ENCODE measurements at places on chromosomes 2 and 18. TPM values are rescaled to one million over a fixed set of nuclear protein-coding genes. Genes with fewer than 3 reads are reported as not detected.
A peak's percentile ranks its signal among the peaks of the same experiment; 100 is the strongest.

DNA sequence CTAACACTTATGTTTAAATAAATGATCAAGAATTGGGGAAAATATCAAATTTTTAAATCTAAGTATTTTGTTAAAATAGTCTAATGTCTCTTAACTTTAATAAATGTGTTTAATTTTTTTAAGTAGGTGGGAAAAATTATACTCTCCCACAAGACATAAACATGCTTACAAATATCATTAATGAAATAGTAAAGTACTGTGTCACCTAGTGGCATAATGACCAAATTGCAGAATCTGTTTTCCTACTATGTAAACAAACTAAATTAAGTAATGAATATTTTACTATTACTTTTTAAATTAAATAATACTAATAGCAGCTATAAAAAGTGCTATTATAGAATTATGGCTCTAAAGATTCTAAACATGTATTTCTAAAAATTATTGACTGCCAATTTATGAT, 52.0 kb upstream of the CHAC2 start:
- DNase-seq = no peak
- H3K27ac ChIP-seq = no peak overlapping the region
- no peak overlapping the region for H3K4me3 ChIP-seq
- no peaks in the 10 kb centered on the region for H3K27me3 ChIP-seq
- H3K36me3 ChIP-seq = no peaks in the 10 kb centered on the region
- no peaks in the 10 kb centered on the region for H3K4me1 ChIP-seq

- peaks cover 14% of the 10 kb centered on the region for H3K4me1 ChIP-seq
- H3K36me3 ChIP-seq = no peaks in the 10 kb centered on the region
- no peak overlapping the region for H3K4me3 ChIP-seq
- peak overlapping the region; percentile 17 for H3K27ac ChIP-seq
- DNase-seq = no peak
These were observed 54.7 kb downstream of the EML4 start for GRCh38 chr2:42223855-42224268.

- H3K4me3 ChIP-seq = no peak overlapping the region
- peaks cover 5% of the 10 kb centered on the region for H3K27me3 ChIP-seq
- H3K36me3 ChIP-seq = no peaks in the 10 kb centered on the region
- no peak overlapping the region for H3K27ac ChIP-seq
- no peaks in the 10 kb centered on the region for H3K4me1 ChIP-seq
These were observed 9.3 kb upstream of the LRRC30 start for GRCh38 chr18:7221424-7222155.

DNA sequence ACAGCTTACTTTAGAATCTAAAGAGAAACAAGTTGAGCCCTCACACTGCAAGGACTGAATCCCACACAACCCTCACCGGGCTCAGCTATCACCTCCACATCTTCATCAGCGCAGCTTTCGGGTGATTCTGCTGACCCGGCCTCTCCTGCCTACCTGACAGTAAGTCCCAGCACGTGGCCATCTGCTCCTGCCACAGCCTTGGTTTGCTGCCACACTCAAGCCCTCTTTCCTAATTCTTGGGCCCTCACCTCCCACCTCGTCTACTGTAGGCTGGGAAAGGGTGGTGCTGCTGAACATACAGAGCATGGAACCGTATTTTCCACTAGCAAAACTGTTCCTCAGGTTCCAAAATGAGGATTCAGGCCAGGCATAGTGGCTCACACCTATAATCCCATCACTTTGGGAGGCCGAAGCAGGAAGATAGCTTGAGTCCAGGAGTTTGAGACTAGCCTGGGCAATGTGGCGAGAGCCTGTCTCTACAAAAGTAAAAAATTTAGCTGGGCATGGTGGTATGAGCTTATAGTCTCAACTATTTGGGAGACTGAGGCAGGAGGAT, 55.3 kb upstream of the HAAO start:
- H3K27ac ChIP-seq = peak overlapping the region; percentile 93
- H3K36me3 ChIP-seq = no peaks in the 10 kb centered on the region
- peaks cover 21% of the 10 kb centered on the region for H3K4me1 ChIP-seq
- H3K27me3 ChIP-seq = no peaks in the 10 kb centered on the region

GRCh38 chr2:205141381-205141780, 540.9 kb upstream of the NRP2 start:
- no peak for DNase-seq
- H3K27me3 ChIP-seq = no peaks in the 10 kb centered on the region
- no peak overlapping the region for H3K27ac ChIP-seq
- H3K36me3 ChIP-seq = no peaks in the 10 kb centered on the region
- no peaks in the 10 kb centered on the region for H3K4me1 ChIP-seq

MAB21L4 gene
- 34.5 TPM for total RNA-seq

SIX3 gene
- not detected for total RNA-seq

INPP5D gene
- 2.9 TPM for total RNA-seq

DNAJC5G gene
- total RNA-seq = not detected

PLGLB2 gene
- 13.7 TPM for total RNA-seq

TMEFF2 gene
- 0.43 TPM for total RNA-seq

CFC1 gene
- total RNA-seq = 12.4 TPM

All from hepatocyte (in vitro differentiated cells).